ENCODE measurements at places on chromosomes 5 and 9.

GRCh38 chr5:141359790-141360426, at the start of gene PCDHGB2:
TSS of gene PCDHGB2 (plus strand) at chr5:141359994. CDS start at chr5:141360136, 142 bp downstream.
- DNase-seq, result peak; percentile 64

- DNase-seq, result no peak
Observed at GRCh38 chr5:482021-482420, 39.0 kb downstream of the EXOC3 start.

DNA sequence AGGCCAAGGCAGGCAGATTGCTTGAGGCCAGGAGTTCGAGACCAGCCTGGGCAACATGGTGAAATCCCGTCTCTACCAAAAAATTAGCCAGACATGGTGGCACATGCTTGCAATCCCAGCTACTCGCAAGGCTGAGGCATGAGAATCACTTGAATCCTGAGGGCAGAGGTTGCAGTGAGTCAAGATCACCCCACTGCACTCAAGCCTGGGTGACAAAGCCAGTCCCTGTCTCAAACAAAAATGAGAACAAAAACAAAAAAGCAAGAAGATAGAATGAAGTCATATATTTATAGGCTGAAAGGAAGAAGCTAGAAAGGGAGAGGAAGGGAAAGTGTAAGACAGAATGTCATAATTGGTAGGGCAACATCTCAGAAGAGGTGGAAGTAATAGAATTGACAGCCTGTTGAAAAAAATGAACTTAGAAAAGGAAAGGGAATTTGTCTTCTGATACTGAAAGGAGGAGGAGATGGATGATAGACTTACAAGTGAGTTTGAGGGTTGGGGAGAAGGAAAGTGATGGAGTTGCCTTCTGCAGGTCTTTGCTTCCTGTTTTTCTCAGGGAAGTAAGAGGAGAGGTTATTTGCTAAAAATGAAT, 32.2 kb downstream of the CARD6 start:
- DNase-seq, result no peak

GRCh38 chr5:13673511-13673910, 271.0 kb downstream of the DNAH5 start:
- DNase-seq, result no peak
